Fibroblast of lung (primary cell): ENCODE measurements at places on chromosomes 12 and 14. TPM values are rescaled to one million over a fixed set of nuclear protein-coding genes. Genes with fewer than 3 reads are reported as not detected.

The PRPF40B gene
- total RNA-seq = 9.2 and 11.7 TPM in 2 replicates

The RTL1 gene
- total RNA-seq = not detected in 2 replicates

The GLIPR1L1 gene
- total RNA-seq = under 0.01 TPM in 1 of 2 replicates, not detected in the other

The OTX2 gene
- not detected in 2 replicates for total RNA-seq

The SPIC gene
- not detected in 2 replicates for total RNA-seq

The ATF7 gene
- total RNA-seq = 7.4 and 11.4 TPM in 2 replicates

DNA sequence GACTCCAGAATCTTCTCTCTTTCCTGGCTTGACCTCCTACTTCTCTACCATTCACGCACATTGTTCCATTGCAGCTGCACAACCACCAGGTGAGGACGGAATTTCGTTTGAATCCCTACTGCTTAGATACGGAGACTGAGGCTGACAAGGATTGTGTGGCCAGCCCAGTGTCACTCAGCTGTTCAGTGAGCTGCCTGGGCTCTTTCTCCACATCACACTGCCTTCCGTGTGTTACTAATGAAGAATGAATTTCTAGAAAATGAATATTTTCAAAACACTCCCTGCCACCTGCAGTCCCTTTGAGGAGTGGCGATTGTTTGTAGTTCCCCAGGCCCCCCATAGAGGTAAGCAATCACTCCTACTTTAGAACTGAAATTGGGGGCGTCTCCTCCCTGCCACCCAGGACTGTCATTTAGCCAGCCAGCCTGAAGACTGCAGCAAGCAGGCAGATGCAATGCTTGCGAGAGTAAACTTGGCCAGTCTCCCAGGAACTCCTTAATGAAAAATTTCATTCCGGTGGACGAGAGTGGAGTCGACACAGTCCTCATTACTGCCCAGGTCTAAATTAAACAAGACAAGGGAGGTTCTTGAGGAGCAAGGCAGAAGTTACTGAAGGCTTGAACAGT lies 239.7 kb downstream of the SLC41A2 start:
- DNase-seq = peak; percentile 64

GRCh38 chr12:57632958-57633840 lies at the start of gene B4GALNT1:
TSS of gene B4GALNT1 (minus strand) at chr12:57633201. CDS start at chr12:57632132, 1,069 bp downstream.
- DNase-seq = peak; percentile 43

- no peak for DNase-seq
These were observed 3.2 kb downstream of the PRPH start for GRCh38 chr12:49298160-49298559.

GRCh38 chr14:75399843-75400775 lies 27.7 kb upstream of the JDP2 start:
- DNase-seq = peak; percentile 46

GRCh38 chr14:63938198-63939005 lies 85.6 kb downstream of the SYNE2 start:
- DNase-seq = no peak

- DNase-seq = no peak
These were observed 5.5 kb upstream of the SLC7A7 start for GRCh38 chr14:22820731-22821130.

GRCh38 chr12:100708591-100708990 lies 86.0 kb upstream of the ANO4 start:
- no peak for DNase-seq

- DNase-seq = no peak
These were observed 156.6 kb downstream of the CALM1 start for GRCh38 chr14:90553298-90553920.

- DNase-seq = no peak
These were observed 22.8 kb downstream of the ITPK1 start for GRCh38 chr14:93092606-93093556.

DNA sequence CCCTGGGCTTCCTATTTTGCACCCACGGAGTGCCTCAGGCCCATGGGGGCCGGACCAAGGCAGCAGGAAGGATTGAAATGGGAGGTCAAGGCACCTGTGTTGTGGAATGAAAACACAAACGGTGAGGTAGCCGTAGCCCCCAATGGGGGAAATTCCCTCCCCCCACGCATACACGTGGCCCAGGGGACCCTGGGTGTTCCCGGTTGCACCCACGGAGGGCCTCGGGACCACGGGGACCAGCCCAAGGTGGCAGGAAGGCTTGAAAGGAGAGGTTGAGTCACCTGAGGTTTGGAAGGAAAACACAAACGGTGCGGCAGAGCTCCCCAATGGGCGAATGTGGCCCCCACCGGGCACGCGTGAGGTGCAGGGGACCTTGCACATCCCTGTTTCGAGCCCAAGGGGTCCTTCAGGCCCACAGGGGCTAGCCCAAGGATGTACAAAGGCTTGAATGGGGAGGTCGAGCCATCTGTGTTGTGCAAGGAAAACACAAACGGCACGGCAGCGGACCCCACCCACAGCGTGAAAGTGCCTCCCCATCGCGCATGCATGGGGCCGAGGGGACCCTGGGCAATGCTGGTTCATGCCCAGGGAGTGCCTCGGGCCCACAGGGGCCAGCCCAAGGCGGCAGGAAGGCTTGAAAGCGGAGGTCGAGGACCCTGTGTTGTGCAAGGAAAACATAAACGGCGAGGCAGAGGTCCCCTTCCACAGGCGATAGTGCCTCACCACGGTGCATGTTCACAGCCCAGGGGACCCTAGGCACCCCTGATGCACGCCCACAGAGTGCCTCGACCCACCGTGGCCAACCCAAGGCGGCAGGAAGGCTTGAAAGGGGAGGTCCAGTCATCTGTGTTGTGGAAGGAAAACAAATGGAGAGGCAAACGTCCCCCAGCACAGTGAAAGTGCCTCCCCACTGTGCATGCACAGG lies 376.7 kb downstream of the ALG10 start:
- DNase-seq = no peak

DNA sequence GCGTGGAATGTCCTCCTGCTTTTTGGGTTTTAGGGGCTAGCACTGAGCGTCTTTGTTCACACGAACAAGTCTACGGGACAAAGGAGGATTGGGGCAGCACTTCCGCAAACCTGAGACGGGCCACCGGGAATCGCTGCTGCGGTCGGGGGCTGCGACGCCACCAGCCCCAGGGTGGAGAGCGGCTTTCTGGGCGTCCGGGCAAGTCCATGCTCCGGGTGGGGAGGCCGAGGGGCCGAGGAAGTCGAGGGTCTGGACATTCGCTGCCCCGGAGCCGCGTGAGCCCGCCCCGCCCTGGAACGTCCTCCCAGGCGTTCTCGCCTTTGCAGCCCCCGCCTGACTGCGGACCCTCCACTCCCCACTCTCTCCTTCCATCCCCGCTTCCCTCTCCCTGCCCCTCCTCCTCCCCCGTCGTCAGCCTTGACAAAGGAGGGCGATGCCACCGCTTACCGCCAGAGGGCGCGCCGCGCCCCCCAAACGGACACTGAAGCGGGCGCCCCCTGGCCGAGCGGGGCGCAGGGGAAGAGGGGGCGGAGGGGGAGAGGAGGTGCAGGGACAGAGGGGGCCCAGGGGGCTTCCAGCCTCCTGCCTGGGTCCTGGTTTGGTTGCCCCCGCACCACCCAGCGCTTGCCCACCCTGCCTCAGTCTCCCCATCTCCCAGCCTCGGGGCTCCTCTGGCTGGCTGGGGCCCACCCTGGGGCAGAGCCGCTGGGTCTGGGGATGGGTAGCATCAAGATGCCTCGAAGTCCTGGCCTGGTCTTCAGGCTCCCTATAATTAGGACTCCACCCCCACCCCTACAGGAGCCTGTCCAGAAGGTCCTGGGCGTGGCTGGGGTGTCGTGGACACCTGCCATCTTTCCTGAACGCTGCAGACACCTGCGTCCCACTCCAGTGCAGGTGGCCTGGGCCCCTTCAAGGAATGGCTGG lies 39.1 kb upstream of the INF2 start:
- DNase-seq = peak; percentile 48

DNA sequence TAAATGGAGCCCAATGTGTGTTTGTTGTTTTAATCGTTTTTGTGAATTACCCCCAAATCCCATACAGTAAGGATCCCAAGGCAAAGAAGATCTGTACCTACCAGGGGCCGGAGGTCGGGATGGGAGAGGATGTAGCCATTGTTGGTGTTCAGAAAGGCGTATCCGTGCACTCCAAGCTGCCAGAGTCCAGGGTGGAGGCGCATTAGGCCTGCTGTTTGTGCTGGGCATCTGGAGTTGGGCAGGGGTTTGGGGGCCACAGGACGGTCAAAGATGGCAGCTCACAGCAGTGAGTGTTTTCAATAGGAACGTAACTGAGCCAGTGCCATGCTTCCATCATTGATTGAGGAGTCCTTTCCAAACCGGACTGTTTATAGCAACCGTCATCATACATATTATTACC lies 40.2 kb downstream of the CACNA2D4 start:
- DNase-seq = no peak

DNA sequence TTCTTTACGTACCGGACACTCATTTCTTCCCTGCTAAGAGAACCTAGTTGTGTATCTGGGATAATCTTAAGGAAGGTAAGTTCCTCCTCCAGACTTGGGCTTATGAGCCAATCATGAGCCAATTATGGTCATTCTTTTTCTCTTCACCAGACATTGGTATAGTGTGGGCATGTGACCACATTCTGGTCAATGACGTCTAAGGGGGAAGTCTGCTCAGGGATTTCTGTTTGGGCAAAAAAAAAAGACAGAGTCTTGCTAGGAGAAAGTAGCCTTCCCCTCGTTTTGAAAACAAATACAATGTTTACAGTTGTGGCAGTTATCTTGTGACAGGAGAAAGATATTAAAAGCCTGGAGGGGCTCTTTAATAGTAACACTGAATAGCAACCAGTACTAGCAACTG lies 20.1 kb upstream of the PLXNC1 start:
- no peak for DNase-seq

- DNase-seq = peak; percentile 69
These were observed 44.9 kb downstream of the SYNE2 start for GRCh38 chr14:63897721-63898163.

- DNase-seq = peak; percentile 64
These were observed 5.5 kb downstream of the NKX2-1 start for GRCh38 chr14:36514278-36515104.

DNA sequence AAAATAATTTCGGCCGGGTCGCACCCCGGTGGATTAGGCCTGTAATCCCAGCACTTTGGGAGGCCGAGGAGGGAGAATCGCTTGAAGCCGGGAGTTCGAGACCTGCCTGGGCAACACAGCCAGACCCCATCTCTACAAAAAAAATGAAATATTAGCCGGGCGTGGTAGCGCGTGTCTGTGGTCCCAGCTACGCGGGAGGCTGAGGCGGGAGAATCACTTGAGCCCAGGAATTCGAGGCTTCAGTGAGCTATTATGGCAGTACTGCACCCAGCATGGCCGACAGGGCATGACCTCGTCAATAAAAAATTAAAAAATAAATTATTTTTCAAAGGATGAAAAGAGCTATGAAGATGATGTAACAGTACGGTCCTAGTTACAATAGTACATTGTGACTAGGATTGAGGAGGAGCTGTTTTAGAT lies 523 bp downstream of the GTF2H3 start:
- DNase-seq = no peak
